ENCODE measurements at places on chromosomes 5 and 9.

DNA sequence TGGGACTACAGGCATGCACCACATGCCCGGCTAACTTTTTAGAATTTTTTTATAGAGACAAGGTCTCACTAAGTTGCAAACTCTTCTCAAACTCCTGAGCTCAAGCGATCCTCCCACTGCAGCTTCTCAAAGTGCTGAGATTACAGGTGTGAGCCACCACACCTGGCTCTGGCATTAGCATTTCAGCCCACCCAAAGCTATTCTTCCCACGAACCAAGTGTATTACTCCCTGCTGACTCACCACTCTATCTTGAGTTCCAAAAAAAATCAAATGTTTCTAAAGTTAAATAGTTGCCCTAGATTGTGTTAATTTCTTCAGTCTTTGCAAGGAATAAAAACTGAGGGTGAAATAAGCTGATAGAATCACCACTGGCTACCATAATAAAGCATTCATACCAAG is 205.5 kb downstream of the ARRDC3 start:
- DNase-seq: no peak

GRCh38 chr9:96877269-96877668 is 23.0 kb upstream of the ZNF782 start:
- no peak for DNase-seq

- DNase-seq: no peak
Measured at GRCh38 chr5:181192337-181193046, 12.5 kb downstream of the TRIM7 start.

GRCh38 chr9:104725014-104725413 is 22.5 kb upstream of the NIPSNAP3A start:
- DNase-seq: no peak

DNA sequence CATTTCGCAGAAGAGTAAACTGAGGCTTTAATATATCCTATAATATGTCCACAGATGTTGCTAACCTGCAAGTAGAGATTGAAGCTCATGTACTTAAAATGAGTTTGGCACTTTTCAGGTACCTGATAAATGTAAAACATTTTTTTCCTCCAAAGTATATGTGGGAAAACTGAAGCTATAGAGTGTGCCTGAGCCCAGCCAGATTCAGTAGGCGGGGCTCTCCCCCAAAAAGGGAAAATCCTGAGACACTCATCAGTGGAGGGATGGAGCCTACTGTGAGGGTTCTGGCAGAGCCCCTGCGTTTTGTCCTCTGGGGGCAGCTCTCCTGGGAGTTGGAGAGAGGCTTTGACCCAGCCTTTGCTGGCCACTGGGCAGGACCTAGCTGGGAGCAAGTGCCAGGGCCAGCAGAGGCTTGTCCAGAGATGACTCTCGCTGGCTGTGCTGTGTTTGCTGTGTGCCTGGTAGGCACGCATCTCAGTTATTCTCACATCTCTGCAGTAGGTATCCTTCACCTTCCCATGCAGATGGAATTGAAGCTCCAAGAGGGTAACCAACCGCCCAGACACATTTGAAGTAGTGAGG is 81.1 kb upstream of the SPRY4 start:
- DNase-seq: no peak

GRCh38 chr5:64914396-64914795 is 145.7 kb downstream of the CWC27 start:
- DNase-seq: peak; percentile 71

DNA sequence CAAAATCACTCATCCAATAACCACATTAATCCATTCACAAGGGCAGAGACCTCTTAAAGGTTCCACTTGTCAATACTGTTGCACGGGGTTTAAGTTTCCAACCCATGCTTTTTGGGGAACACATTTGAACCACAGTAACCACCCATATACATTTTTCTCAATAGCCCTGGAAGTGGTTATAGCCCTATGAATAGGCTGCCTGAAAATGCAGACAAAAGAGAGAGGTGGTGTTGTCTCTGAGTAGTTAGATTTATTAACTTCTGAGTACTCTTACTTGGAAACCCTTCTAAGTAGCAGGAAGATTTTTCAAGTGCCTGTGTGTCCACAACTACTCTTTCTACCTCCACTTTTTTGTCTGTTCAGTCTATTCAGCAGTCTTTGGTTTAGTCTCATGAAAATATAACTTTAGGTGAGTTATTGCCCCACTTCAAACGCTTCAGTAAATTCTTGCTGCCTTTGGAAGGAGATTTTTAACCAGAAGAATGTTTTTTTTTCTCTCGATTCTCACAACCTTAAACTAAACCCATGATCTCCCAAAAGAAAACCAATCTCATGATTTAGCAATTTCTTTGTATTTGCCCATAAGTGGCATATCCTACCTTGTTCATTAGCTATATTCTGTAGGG is 42.6 kb downstream of the ARHGEF28 start:
- no peak for DNase-seq

DNA sequence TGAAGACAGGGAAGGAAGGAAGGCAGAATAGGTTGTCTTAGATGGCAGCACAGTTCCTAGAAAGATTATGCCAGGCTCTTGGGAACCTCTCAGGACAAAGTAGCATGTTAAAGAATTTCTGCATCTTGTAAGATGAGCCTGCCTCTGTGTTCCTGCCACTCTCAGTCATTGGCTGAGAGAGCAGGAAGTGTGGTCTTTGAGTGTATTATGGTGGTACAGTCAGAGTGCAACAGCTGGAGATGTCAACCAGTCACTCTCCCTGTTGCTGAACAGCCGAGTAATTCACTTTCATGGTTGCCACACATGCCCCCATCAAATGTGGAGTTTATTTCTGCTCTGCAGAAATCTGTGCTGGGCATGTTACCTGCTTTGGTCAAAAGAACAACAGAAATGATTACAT is 659.6 kb upstream of the RIOK2 start:
- DNase-seq: no peak

GRCh38 chr5:69467442-69468225 is 25.0 kb upstream of the OCLN start:
- no peak for DNase-seq

DNA sequence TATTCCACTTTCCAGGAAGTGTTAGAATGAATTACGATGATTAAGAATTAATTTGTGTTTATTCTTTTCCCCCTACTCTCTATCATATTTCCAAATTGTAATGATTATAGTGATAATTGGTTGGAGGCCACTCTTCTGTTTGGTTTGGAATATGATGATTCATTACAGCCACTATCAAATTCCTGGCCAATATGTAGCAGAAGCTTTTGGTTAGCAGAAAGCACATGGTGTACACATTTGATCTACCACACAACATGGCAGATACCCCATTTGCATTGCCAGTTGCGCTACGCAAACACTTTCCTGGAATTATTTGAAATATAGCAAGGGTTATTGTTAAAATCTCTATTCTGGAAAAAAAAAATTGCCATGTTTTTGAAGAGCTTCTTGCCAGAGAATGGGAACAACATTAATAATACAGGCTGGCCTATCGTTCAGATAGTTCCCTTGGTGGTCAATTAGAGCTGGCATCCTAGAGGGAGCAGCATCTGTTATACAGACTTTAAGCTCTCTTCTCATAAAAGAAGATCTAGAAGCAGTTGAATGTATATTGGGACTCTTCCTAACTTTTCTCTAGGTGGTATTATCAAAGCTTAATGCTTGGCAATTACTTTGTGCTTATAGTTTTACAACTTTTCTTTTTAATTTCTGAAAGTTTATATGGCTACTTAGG is 455.0 kb upstream of the ACTBL2 start:
- no peak for DNase-seq

DNA sequence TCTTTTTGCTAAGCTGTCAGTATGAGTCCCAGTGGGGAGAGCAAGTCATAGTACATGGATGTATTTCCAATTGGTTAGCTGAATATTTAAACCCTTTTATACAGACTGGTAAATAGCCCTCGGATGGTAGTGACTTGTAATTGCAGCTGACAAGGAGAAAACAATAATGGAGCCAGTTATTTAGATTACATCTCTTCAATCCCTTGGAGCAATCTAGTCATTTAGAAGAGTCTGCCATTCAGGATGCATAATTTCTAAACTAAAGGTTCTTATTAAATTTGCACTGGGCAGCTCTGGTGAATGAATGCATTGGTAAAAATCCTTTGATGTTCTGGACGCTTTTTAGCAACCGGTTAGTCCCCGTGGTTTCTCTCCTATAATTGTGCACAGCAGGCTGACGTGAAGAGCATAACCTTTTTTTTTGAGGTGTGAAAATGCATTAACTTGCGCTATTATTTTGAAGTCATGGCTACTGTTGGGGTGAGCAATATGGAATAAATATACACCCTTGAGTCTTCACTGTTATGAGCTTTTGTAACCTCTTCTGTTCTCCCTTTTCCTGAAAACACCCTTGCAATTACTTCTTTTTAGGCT is 158.6 kb upstream of the CD180 start:
- DNase-seq: no peak

GRCh38 chr5:102902647-102903046 is 147.5 kb downstream of the PAM start:
- DNase-seq: no peak

DNA sequence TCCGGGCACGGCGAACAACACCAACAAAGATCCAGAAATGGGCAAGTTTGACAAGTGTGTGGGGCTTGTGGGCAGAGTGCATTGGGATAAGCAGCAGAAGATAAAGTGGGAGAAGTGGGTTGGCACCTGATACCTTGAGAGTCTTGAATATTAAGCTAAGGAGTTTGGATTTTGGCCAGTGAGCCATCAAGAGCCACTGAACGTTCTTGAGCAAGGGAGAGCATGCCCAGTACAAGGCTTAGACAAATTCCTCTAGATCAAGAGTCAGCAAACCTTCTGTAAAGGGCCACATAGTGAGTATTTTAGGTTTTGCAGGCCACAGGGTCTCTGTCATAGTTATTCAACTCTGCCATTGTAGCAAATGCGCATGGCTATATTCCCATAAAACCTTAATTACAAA is 26.6 kb upstream of the TRMT10B start:
- DNase-seq: no peak

- DNase-seq: no peak
Measured at GRCh38 chr5:115308815-115309214, 12.4 kb upstream of the CCDC112 start.

- DNase-seq: peak; percentile 36
Measured at GRCh38 chr9:95507464-95508241, 9.1 kb downstream of the PTCH1 start.

- DNase-seq: no peak
Measured at GRCh38 chr5:89473196-89473595, 590.2 kb upstream of the MEF2C start.

DNA sequence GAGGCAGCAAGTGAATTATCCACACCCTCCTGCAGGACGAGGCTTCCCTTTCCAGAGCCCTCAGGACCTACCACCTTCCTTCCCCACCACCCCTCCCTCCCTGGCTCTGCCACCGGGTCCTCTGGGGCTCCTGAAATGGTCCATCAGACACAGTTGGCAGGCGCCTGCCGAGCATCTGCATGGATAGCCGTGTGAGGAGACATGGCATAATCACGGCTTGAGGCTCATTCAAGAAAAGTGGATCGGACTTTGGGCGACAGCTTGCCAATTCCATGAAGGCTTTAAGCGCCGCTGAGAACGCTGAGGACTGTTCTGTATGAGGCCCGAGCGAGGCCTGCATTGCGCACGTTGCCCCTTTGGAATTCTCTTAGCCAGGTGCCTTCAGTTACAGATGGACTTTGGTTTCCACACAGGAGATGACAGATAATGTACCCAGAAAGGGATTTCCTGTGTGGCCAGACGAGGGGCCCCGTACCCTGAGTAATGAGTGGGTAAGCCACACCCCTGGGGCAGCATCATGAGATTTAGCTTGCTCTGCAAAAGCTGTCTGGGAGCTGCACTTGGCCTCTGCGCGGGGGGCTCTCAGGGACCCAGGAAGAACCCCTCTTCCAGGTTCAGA is 179.8 kb downstream of the OLFM1 start:
- DNase-seq: no peak

GRCh38 chr5:2259494-2260107 is 376.9 kb upstream of the IRX4 start:
- no peak for DNase-seq

DNA sequence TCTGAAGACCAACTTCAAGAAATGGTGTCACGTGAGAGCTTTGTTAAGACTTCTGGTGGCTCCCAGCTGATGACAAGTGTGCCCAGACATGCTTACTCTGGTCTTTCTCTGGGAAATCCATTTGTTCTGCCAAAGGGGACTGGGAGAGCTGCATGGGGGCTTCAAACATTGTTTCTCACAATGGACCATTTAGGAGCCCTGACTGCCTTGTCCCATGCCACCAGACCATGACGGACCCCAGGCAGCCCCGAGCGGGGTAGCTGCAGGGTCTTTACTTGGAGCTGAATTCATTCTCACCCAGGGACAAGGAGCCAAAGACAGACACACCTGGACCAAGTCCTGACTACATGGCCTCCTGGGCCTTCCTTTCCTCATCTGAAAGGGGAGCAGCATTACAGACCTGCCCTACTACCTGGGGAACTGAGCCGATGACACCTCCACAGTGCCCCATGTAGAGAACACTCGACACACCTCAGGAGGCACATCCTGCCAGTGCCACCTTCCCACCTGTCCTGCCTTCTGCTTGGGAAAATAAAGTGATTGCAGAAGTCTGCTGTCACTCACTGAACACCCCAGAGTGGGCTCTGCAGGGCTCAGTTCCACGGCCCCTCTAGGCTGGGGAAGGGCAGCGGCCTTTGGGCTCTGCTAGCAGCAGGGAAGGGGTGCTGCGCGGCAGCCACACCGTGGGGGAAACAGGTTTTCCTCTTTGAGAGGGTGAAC is 169.0 kb downstream of the DAB2IP start:
- no peak for DNase-seq

GRCh38 chr9:84293001-84293798 is 47.4 kb downstream of the SLC28A3 start:
- DNase-seq: no peak

DNA sequence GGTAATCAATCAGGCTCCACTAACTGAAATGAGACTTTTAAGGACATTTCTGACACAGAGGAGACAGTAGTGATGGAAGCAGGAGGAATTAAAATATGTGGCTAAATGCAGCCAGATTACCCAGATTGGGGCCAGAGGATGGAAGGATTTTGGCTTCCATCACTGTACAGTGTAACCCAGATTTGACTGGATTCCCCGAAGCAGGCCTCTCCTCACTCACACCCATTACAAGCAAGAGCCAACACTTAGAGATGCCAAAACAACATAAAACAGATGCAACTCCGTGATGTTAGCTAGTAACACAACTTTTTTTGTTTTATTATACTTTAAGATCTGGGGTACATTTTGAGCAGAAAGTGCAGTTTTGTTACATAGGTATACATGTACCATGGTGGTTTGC is 17.6 kb downstream of the TEK start:
- no peak for DNase-seq

DNA sequence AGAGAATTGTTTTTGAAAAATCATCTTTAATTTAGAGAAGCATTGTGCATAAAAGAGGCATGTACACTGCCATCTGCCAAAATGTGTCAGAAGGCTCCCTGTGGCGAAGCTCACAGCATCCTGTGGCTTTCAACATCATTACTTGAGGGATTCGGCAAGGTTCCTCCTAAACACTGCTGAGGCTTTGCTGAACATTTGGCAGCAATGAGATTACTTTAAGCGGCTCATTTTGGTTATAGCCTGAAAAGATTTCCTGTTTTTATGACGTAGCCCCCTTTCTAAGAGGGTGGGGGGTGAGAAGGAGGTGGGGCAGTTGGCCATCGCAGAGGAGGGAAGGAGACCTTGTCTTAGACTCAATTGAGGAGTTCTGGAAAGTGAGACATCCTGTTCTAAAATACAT is 469.4 kb downstream of the RASEF start:
- DNase-seq: peak; percentile 78

GRCh38 chr5:24609706-24610105 is 35.1 kb downstream of the CDH10 start:
- DNase-seq: no peak
